Neural crest cell (in vitro differentiated cells): ENCODE measurements at places on chromosomes 7 and 10.

- no peak for DNase-seq
Measured at GRCh38 chr7:80453699-80454340, 58.0 kb downstream of the GNAT3 start.

DNA sequence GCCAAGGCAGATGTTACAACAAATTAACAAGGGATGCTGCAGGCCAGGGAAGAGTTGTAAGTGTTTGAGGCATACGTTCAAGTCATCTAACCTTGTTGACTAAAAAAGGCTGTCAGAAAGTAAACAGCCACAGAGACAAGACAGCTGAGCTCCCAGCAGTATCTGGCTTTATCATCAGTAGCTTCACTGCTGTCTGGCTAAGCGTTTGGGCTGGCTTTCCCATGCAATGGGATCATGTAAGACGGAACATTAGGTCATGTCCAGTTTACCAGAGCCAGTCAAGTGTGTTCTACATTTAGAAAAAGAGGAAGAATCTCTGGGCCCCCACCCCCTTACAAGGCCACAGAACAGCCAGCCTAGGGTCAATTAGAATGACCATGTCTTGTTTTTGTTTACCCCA lies 51.3 kb upstream of the GSAP start:
- DNase-seq: no peak

DNA sequence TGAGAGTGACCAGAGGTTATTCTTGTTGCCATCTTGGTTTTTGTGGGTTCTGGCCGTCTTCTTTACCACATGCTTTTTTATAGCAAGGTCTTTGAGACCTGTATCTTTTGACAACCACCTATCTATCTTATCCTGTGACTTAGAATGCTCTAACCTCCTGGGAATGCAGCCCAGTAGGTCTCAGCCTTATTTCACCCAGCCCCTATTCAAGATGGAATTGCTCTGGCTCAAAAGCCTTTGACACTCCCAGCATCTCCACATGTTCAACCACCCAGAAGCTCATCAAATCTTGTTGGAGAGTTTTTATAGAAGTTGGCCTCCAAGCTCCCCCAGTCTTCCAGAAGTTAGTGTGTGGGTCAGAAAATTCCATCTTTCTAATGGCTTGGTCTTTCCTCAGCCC lies 464.3 kb upstream of the NRP1 start:
- no peak for DNase-seq

DNA sequence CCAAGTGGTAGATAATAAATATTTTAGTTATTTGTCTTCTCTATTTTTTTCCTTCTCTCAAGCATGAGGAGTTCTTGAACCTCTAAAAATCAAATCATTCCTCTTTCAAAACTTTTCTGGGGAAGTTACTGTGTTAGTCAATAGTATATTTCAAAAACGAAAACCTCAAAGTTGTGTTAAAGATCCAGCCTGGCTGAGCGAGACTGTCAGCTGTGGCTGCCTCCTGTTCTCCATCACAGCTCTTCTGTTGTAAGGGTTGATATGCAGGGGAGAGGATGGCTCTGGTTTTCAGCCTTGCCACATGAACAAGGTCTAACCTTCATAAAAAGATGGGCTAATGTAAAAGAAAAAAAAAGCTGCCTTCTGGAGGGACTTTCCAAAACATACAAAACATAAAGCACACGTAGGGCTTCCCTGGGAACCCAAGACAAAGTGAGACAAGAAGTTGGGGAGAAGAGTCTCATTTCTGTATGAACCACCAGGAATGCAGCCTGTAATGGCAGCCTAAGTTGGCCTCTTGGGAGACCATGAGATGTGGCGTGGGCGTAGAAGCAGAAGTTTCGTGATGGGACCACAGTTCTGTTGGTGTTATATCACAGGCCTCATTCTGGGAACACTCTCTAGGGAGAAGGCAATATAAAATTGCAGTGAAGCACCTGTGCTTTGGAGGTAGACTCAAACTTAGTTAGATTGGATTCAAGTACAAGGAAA lies 77.9 kb upstream of the FHIP2A start:
- no peak for DNase-seq

GRCh38 chr7:50462361-50462760 lies 12.2 kb upstream of the FIGNL1 start:
- no peak for DNase-seq

DNA sequence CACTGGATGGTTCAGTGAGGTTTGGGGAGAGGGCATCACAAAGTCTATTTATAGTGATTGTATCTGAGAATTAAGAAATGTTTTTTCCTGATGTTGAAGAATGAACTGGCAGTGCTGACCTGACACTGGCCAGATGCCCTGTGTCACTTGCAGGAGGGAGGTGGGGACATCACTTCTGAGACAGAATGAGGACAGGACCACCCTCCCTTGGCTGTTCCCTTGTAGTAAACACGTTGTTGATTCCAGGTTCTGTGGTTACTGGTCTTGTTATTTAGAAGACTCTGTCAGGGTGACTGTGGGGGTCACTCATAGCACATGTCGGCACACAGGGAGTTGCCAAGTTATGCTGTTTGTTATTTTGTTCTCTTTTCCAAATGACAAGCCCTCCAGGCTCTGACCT lies 126.4 kb downstream of the ADCY1 start:
- DNase-seq: no peak

- no peak for DNase-seq
Measured at GRCh38 chr7:25707768-25708620, 444.0 kb upstream of the NFE2L3 start.

- peak; percentile 25 for DNase-seq
Measured at GRCh38 chr10:58266826-58267712, 625 bp downstream of the IPMK start.

DNA sequence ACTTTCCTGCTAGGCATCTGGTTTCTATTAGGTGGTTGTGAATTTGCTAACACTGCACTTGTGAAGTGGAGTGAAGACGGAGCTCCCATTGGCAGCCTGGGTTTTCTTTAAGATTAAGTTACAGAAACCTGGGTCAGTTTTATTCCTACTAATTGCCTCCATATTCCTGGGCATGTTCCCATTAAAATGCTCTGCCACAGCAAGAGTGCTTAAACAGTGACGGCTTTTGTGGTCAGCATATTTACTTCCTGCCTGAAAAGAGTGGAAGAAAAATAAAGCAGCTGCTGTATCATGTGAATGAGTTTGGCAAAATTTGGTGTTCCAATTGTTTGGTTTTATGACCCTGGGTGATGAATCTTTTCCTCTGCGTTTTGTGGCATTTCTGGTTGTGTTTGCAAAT lies 96.9 kb upstream of the PLXDC2 start:
- no peak for DNase-seq

DNA sequence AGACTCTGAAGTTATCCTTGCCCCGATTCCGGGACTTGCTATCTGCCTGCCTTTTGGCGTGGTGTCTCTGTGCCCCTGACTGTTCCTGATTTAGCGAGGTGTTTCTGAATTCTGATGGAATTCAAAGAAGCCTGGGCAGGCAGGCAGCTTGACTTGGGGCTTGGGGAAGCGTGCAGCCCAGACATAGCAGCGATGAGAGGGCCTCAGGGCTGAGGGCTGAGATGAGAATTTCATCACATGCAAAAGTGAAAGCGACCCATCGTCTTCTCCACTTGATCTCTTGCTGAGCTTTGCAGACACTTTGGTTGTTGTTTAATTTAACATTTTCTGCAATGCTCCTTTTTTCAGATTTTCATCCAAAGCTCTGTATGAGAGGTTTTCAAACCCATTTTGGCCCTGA lies 57.8 kb downstream of the TCF7L2 start:
- DNase-seq: no peak

DNA sequence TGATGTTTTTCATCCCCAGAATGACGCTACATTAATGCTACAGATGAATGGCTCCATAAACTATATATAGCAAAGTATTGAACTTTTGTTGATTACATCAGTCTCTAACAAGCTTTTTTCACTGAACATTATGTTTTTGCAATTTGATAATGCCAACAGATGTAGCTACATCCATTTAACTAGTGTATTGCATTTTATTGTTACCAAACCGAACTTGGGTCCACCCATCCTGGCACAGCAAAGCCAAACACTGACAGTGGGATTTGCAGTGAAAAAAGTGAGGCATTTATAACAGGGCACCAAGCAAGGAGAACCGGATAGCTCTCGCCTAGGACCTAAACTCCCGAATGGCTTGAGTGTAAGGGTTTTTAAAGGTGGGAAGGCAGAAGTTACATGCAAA lies 182.8 kb upstream of the TNS3 start:
- no peak for DNase-seq

- no peak for DNase-seq
Measured at GRCh38 chr7:157429680-157430224, 92.9 kb downstream of the DNAJB6 start.

DNA sequence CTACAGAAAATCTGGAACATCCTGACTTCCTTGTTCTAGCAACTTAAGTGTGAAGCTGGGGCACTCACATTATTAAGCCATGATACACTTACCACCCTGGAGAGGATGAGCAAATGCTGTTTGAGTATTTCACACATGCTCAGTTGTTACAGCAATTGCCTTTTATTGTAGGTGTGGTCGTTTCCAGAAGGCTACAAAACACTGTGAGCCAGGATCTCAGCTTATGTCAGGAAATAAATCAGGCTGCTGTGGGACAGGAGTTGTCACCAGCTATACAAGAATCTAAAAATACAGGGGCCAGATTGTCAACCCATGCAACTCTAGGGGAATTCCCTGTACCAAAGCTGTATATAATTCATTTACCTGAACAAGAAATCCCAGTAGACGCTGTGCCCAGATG lies 273.3 kb upstream of the SP4 start:
- no peak for DNase-seq

GRCh38 chr7:98869027-98869596 lies 702 bp downstream of the TMEM130 start:
- no peak for DNase-seq

DNA sequence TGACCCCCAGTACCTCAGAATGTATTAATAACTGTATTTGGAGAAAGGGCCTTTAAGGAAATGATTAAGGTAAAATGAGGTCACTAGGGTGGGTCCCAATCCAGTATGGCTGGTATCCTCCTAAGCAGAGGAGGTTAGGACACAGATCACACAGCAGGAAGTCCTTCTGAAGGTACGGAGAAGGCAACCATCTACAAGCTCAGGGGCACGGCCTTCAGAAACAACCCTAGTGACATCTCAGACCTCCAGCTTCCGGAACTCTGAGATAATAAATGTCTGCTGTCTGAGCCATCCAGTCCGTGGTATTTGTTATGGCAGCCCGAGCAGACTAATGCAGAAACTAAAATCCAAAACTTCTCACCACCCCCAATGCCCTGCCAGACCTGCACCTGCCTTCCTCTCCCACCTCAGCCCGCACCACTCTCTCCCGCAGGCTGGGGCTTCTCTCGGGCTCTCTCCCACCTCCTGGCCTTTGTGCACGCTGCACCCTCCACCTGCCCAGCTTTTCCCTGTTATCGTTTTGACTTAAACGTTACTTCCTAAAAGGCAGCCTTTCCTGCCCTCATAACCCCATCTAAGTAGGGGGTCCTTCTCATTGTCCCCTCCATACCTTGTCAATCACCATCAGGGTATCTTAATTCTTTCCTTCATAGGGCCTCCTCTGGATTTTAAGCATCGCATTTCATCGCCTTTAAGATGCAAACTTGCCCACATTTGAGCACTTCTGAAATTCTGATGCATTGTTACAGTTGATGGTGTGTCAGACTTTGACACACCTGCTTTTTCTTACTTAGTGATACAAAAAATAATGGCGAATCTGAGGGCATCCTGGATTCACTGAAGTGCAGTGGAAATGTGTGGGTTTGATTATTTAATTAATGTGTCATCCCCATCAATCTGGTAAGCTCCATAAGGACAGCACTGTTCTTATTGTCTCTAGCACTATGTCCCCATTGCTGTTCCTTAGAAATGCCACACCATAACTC lies 32.2 kb upstream of the AQP1 start:
- DNase-seq: no peak

DNA sequence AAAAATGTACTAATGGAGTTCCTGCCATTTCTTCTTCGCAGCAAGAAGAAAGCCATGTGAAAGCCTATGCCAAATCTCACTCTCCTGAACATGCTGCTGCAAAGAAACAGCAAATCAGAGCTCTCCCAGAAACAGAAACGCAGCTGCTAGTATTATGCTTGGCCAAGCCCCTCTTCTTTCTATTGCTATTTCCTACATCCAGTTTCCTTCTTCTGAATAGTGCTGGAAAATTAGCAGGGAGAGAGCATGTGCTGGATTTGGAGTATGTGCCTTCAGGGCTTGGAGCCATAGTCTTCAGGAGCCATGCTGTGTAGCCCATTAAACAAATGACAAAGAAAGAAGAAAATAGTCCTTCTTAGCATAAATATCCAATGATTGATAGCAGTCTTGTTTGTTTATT lies 852.0 kb upstream of the PHF14 start:
- DNase-seq: no peak
